Occipital lobe (tissue), 3 donors: ENCODE measurements at places on chromosomes 7 and 10. TPM values are rescaled to one million over a fixed set of nuclear protein-coding genes. Genes with fewer than 3 reads are reported as not detected.

DNA sequence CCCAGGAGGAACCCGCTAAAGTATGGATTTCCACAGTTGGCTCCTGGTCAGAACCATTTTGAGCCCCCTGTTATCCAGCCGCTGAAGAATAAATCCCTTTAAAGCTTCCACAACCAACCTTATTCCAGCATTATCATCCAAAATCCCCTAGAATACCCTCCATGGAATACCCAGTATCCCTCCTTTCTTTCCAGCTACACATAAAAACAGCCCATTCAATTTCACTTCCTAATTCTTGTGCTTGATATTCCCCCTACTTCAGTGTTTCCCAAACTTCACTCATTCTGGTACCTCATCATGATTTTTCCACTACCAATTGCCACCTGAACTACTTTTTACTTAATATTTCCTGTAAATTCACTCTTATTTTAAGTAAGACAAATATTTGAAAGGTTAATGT is 3.1 kb downstream of the MACC1 start:
- DNase-seq: no peak

The MMP21 gene
- not detected for total RNA-seq

DNA sequence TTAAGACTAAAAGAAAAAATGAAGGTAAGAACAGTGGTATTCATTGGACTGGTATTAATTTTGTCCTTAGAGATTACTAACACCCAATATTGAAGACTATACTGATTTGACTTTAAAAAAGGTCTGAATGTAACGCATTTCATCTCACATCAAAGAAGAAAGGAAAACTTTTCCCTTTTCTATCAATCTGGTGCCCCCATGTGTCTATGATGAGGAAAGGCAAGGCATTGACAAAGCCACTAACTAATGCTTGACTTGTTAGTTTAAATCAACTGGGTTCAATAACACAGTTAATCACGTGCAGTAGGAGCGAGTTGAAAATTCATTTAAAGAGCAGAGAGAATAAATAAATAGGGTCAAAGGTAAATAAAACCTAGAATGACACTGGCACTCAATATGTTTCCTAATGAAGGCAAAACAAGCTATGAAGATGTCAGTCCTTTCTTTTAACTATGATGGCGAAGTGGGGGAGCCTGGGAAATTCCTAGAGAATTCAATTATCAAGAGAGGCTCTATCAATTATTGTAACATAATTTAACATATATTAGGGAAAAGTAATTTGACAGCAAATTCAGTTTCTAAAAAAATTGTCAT is 180.9 kb downstream of the ANK3 start:
- no peak for DNase-seq

The PTF1A gene
- total RNA-seq: not detected

GRCh38 chr7:39085590-39086049 is 107.9 kb downstream of the POU6F2 start:
- no peak for DNase-seq

The NUTM2A gene
- 1.2 TPM for total RNA-seq
